ENCODE measurements at places on chromosomes 3 and 15.

DNA sequence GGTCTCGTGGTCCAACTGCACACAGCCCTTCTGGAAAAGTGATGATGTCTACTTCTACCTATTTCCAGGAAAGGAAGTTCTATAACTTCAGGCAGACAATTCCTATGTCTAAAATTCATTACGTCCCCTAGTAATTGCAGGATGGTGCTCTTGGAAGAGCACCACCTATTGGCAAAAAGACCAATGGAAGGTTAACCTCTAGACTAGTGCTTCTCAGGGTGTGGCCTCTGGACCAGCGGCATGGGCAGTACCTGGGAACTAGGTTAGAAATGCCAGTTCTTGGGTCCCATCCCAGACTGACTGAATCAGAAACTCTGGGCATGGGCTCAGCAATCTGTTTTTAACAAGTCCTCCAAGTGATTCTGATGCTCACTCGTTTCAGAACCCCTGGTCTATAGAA lies 258.3 kb upstream of the ICE2 start:
- no peak for DNase-seq

- DNase-seq: no peak
These were observed 13.4 kb downstream of the B3GNT5 start for GRCh38 chr3:183266454-183266853.

DNA sequence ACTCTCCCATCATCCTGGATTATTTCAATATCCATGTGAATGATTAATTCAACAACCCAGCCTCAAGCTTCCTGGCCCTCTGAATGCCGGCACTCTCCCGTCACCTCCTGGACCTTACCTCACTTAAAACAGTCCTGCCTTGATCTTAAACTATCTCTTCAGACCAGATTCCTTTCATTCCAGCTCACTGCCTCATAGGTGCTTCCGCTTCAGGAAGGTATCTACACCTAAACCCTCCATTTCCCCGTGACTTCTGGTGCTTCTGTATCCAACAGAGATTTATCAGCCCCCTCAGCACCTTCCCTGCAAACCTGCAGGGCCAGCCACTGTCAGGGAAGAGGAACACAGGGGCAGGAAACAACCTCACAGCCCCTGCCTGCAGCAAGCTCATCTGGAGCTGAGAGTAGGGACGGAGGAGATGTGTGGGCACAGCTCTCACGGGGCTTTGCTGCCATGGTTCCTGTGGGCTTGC lies 98.9 kb upstream of the TJP1 start:
- DNase-seq: no peak

DNA sequence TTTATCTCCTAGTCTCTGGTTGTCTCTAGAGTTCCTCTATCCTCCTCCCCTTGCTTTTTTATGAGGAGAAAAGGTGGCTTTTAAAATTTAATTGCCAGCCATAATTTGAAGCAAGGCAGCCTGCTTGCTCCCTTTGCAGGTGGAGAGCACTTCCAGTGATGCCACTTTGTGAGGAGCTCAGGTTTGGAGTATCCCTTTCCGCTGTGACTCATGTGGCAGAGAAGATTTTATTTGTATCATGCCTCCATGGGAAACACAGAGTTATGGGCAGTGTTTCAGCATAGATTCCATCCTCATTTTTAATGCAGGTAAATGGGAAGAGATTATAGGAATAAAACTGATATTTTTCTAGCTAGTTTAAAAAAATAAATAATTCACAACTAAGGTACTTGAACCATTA lies 7.0 kb downstream of the PPM1L start:
- DNase-seq: no peak

- no peak for DNase-seq
These were observed 142.5 kb downstream of the KLF13 start for GRCh38 chr15:31468911-31469785.

- no peak for DNase-seq
These were observed 2.5 kb downstream of the SEMA3B start for GRCh38 chr3:50271314-50271936.

GRCh38 chr3:58383476-58383875 lies 50.2 kb downstream of the PDHB start:
- no peak for DNase-seq

GRCh38 chr3:60160822-60161748 lies 1090.2 kb downstream of the FHIT start:
- DNase-seq: no peak

DNA sequence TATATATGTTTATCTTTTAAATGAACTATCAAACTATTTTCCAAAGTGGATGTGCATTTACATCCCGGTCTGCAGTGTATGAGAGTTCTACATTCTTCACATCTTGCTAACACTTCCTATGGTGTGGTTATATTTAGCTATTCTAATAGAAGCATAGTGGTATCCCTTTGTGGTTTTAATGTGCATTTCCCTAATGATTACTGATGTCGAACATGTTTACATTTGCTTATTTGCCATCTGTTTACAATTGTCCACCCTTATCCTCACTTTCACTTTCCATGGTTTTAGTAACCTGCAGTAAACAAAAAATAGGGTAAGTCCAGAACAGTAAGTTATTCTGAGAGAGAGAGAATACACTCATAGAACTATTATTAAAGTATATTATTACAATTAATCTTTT lies 360.5 kb upstream of the NAALADL2 start:
- no peak for DNase-seq

GRCh38 chr15:53670701-53671100 lies 88.8 kb downstream of the WDR72 start:
- no peak for DNase-seq

GRCh38 chr3:169755488-169755887 lies 9.4 kb downstream of the TERC start:
- DNase-seq: no peak

- no peak for DNase-seq
These were observed 84.9 kb downstream of the EPHB1 start for GRCh38 chr3:134879990-134880389.

DNA sequence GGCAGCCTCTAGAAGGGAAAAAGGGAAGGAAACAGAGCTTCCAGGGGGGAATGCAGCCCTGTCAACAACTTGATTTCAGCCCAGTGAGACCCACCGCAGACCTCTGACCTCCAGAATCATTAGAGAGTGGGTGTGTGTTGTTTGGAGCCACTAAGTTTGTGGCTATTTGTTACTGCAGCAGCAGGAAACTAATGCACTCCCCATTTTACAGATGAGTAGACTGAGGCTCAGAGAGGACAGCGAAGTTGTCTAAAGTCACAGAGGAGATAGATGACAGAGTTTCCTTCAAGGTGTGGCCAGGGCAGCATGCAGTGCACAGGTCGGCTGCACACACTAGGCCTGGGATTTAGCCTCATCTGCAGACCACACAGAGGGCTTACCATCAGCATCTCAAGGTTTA lies 81.8 kb upstream of the ALDH1L1 start:
- DNase-seq: no peak

DNA sequence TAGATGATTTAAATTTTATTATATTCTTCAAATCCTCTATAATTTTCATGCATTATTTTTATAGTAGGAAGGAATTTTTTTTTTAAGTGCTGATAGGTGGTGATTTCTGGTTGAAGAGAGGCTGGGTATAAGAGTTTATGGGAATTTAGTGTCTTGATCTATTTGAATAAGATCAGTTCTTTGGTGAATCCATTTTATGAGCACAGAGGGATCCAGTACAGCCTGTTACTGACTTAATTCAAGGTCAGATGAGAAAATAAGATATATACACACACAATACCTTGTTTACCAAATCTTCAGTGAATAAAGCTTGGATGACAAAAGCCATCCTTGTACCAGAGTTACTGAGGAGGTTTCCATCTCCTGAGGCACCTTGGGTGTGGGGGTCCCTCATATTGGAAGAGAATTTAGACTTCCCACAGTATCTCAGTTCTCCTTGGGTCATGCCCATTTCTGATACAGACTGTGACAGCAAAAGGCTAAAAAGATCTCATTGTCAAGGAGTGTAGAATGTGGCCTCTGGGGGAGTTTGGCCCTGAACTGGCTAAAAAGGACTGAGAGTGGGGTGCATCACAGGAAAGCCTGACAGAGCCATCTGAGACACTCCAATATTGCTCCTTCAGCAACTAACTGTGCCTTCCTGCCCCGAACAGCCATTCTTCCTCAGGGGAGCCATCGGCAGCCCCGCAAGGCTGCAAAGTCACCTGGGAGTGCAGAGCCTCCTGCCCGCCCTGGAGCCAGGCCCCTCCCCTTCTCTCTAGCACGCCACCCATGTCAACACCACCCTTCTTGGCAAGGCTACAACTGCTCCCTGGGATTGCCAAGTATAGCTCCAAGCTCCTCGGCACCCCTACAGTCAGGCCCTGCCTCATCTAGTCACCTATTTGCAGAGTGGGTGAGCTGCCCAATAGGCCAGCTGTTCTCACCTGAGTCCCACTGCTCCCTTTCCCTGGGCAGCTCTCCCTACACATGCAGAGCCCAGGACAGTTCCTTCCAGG lies 43.1 kb upstream of the HACD2 start:
- DNase-seq: no peak

- DNase-seq: no peak
These were observed 75.4 kb downstream of the ADCY5 start for GRCh38 chr3:123373474-123373987.

- no peak for DNase-seq
These were observed 1.0 kb downstream of the ZFAND6 start for GRCh38 chr15:80060356-80061006.

- no peak for DNase-seq
These were observed 65.1 kb downstream of the CD200R1L start for GRCh38 chr3:112781599-112781998.

- no peak for DNase-seq
These were observed 77.2 kb downstream of the GREM1 start for GRCh38 chr15:32794973-32795372.

GRCh38 chr3:31124373-31124772 lies 229.9 kb upstream of the GADL1 start:
- no peak for DNase-seq

All from gastrocnemius medialis (tissue), 4 donors.